Suppressor macrophage treated with lipopolysaccharide for 4 hours (primary cell): ENCODE measurements at places on chromosomes 11 and 22.

DNA sequence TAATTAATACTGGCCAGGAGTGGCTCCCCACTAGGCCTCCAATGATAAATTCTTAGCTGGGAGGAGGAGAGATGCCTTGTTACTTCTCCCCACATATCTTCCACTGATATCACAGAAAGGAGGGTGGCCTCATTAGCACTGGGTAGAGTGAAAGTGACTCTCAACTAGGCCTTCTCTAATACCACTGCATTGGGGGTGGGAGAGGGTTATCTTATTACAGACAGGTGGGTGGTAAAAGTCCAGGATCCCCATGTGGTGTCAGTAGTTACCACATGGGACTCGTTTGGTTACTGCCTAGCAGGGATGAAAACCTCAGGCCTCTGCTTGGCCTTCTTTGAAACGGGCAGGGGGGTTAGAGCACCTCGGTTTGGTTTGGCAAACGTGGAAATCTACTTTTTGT, 167.3 kb downstream of the UVRAG start:
- DNase-seq: no peak

DNA sequence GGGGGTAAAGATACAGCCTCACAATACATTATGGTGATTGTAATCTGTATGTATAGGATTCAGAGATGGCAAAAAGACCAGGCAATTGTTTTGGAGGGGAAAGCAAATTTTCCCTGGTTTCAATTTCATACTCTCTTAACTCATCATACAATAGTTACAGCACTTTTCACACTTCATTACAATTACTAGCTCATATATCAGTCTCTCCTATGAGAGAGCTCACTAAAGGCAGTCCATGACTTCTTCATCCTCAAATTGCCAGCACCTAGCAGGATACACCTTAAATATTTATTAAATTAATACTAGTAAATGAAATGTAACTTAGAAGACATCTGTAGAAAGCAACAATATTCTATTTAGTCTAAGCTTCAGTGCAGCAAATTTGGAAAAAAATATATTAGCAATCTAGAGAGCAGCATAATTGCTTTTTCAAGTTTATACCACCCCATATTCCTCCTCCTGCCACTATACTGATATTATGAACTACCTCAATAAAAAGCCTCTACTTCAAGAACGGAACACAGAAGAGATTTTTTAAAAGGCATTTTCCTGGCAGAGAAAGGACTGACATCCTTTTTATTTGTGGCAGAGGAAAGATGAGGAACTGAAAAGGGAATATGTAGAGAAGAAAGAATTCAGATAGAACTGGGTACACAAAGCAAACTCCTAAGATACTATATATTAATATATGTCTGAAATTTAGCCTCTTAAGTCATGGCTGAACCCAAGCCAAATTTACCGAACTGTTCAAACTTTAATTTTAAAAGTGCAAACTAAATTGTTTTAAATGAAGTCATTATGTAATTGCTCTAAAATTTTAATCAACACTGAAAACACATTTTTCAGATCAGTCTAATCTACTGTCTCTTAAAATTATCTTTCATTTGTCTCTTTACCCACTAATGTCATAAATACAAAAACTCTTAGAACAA, 27.7 kb downstream of the PICALM start:
- no peak for DNase-seq

DNA sequence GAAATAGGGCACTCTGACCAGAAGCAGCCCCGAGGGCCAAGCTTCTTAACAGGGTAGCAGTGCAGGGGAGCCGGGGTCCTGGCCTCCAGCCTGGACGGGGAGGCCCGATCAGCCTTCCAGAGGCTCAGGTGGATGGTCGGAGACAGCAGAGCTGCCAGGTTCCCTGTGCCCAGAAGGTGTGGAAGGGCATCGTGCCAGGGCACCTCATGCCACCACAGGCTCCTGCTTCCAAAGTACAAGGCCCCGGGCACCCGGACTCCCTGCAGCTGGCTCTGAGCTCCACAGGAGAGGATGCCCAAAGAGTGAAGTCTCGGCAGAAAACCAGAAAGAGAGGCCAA, 14.3 kb downstream of the EHD1 start:
- no peak for DNase-seq

DNA sequence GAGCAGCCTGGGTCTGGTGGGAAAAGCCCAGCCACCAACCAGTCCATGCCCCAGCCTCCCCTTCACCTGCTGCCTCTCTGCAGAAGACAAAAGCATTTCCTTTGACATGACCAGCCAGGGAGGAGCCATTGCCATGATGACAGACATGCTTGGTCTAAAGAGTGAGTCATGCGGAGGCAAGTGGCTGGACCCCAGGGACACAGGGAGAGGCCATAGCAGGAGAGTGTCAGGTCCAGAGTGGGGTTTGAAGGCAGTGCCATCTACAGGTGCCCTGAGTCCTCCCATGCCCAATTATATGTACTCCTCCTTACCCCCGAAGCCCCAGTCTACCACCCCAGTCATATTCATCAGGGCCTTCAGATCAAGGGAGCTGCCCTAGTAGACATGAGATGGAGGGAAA, 67.4 kb downstream of the SCN3B start:
- no peak for DNase-seq

GRCh38 chr11:116082256-116082655, 578.0 kb upstream of the CADM1 start:
- DNase-seq: no peak

DNA sequence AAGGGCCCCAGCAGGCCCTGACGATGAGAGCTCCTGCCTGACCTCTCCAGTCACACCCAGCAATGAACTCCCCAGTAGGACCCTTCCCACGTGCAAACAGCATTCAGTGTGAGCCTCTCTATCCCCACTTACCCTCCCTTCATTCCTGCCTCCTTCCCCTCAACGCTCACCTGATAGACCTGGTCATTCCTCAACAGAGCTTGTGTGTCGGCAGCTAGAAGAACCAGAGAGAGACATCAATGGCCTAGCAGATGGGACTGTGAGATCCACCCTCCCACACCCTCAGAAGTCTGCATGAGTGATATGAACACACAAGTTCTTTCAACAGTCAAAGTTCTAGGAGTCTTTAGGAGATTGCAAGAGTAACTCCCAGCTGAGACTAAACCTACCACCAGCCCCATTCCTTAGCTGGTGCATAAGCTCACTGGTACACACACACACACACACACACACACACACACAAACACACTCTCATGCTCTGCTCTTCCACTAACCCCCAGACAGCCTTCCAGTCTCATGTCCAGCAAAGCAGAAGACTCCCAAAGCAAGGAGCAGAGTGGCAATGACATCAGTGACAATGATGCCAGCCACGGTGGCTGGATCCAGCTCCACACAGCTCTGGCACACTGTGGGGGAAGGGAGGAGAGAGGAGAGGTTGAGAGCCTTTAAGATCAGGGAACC, 3.1 kb downstream of the CD3D start:
- no peak for DNase-seq
